NCI-H1417 (cell line): ENCODE measurements at places on chromosomes 11 and 22.

GRCh38 chr11:97979741-97980140 lies 1041.0 kb upstream of the CNTN5 start:
- no peak for DNase-seq

DNA sequence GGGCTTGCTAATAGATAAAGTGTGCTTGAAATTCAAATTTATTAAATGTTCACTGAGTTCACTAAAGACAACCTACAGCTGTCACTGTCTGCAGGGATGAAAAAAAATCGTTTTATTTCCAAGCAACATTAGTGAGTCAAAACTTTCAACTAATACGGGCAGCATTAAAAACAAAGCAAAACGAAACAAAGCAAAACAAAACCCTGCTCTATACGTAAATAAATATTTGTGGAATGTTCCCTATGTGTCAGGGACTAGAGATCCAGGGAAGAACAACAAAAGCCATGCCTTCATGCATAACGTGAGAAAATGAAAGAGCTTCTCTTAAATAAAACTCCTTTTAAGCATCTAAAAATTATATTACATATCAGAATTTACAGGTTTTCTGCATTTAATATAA lies 553 bp downstream of the NAALAD2 start:
- DNase-seq = no peak

GRCh38 chr11:19077965-19078364 lies 17.4 kb upstream of the MRGPRX2 start:
- DNase-seq = no peak

- DNase-seq = no peak
These were observed 17.9 kb downstream of the C1QTNF6 start for GRCh38 chr22:37169947-37170688.

DNA sequence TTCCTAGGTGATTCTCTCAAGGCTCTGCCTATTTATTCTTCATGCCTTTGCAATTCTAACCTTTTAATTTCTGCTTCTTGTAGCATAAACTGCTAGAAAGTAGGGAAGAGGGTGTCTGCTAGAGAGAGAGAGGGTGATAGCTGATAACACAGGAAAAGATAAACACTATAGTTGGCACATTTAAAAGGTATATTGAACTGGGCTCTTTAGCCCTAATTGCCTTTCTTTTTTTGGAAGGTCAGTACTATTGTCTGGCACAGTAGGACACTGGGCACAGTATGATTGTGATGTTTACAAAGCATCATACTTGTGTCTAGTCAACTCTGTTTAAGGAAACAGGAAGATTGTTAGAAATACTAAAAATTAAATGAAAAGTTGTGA lies 33.3 kb downstream of the TEAD1 start:
- DNase-seq = peak; percentile 88

DNA sequence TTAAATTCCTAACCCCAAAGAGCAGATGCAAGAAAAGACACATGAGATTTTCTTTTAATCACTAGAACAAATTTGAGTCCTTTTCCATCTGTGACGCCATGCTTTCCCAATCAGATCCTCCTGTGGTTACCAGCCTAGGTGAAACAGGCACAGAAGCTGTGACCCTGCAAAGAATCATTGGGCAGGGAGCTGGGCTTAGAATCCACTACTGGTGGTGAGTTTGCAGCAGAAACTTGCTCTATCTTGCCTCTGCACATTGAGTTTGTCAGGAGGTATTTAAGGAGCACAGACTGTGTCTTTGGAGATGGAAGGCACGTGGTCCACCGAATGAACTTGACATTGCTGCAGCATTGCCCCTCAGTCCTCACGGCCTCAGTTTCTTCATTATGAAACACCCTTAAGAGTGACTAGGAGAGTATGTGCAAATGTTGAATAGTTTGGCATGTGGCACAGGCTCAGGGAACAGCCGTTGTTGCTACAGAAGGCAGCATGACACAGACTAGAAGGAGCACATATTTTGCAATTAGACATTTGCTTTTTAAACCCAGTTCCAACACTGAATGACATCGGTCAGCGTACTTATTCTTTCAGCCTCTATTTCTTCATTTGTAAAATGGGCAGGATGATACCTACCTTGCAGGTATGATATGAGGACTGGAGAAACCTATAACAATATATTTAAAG lies 127.6 kb downstream of the DBX1 start:
- DNase-seq = no peak

- DNase-seq = no peak
These were observed 7.9 kb downstream of the NCAM1 start for GRCh38 chr11:112968941-112969713.

- no peak for DNase-seq
These were observed 69.1 kb upstream of the PARVG start for GRCh38 chr22:44111562-44112155.

GRCh38 chr22:33577862-33578411 lies 342.3 kb downstream of the LARGE1 start:
- peak; percentile 42 for DNase-seq

DNA sequence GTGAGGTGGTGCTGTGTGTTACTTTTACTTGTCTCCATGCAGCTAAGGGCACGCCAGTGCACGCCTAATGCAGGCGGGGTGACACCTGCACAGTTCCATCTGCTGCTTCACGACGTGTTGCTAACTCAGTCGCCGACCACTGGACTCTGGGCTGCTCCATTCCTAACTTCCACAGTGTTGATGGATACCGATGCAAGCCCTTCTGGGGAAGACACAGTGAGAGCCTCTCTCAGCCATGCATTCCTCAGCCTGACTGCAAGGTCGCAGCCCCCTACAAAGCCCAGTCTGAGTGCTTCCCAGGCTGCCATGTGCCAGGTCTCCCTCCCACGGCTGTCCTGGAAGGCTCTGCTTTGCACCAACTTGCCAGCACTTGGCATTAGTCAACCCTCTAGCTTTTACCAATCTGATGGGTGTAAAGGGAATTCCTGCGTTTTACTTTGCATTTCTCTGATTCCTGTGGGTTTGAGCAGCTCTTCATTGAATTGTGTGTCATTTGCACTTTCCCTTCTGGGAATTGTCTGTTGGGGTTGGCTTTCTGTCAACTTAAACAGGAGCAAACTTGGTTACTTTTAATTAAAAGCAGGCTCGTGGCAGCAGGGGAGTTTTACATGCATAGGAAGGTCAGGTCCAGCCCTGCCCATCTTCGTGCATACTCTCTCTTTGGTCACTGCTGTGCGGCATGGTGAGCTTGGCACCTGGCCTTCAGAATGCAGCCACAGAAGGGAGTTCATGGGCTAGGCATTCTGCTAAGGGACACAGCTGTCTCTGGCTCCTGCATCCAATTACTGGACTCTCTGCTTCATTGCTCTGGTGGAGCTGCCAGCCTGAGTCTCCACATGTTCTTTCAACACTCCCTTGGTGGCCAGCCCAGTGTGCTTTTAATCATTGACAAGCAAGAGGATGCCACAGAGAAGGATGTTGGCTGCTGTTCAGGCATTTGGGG lies 34.6 kb upstream of the SHANK2 start:
- DNase-seq = no peak

DNA sequence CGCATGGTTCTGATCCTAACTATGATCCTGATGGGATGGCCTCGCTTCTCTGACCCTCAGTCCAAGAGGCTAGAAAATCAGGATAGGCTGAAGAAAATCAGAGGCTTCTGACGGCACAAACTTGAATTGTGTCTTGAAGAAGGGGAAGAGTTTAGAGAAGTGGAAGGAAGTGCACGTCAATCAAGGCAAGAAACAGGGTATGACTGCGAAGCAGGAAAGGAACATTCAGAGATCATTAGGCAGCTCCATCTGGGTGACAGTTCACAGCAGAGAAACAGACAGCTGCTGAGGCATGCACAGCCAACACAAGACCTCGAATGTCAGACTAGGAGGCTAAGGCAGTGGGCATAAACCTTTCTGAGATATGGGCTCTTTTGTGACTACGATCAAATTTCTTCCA lies 29.3 kb downstream of the CLPB start:
- DNase-seq = no peak

GRCh38 chr11:28618416-28618815 lies 510.2 kb downstream of the METTL15 start:
- DNase-seq = no peak

DNA sequence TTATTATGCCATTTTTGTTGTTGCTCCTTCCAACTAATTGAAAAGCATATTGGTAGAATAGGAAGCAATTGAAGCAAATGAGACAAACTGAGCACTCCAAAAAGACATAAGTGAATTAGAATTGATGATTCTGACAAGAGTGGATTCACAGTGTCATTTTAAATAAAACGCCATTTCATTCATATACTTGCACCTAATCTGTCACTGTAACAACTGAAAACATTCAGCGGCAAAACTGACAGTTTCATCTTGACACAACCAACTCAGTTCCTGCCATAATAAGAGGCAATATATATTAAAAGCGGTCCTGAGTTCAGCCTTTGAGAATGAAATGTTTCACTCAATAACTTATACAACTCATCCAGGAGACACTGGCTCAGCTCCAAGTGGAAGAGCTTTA lies 306.8 kb downstream of the CNTN5 start:
- DNase-seq = no peak

- DNase-seq = peak; percentile 64
These were observed 197.0 kb downstream of the PGR start for GRCh38 chr11:100932474-100933100.

DNA sequence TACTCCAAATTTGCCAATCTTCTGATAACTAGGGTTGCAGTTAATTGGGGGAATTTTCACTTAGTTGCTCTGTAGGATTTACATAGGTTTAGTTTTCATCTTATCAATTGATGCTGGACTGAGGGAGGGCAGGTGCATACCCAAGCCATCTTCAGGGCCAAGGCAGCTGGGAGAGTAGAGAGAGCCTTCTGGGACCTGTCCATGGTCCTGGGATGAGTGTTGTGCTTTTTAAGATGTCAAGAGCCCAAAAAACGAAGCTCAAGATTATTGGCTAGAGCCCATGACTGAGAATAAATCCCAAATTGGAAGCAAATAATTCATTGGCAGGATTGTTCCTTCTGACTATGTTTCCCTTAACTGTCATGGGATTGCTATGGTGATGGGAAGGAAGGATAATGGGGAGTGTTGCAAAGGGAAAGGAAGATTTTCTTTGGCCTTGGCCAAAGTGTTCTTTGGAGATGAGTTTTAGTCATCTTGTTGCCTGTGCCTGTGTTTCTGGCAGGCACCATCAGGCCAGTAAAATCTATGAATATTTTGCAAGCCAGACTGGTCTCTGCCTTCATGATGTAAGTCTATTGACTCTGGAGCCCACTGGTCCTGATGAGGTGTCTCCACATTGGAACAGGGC lies 4.5 kb downstream of the SLC22A6 start:
- DNase-seq = no peak

GRCh38 chr11:70387564-70387963 lies 10.8 kb upstream of the CTTN start:
- DNase-seq = no peak

DNA sequence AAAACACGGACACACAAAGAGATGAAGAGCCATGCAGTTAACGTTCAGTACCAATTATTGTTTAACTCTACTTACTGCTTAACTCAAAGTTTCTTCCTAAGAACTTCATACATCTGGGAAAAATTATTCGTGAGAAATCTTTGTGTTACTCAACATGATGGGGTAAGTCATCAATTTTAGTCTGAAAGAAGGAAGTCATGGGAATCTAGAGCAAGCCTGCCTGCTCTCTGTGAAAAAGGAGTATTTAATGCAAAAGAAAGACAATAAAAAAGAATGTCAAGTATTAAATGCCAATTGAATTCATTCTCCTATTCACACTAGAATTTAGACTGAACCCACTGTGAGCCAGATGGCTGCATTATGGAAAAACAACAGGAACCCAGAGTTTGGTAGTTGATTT lies 16.0 kb downstream of the TMEM123 start:
- no peak for DNase-seq

GRCh38 chr22:24994070-24994763 lies 41.7 kb downstream of the KIAA1671 start:
- no peak for DNase-seq

DNA sequence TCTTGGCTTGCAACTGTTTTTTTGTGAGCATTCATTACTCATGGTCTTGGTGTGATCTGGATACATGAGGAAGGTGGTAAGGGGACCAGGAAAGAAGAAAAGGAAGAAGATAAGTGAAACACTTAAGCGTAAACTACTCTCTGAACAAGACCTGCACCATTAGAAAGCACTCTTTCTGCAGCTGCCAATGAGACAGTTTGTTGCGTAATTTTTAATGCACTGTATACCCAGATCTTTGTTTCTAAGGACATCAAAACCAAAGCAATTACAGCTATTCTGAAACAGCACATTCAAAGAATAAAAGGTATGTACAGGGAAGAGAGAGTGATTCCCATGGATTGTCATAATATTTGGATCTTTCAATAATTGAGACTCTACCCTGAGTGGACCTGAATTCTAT lies 147.4 kb downstream of the BLID start:
- no peak for DNase-seq

- no peak for DNase-seq
These were observed 54.8 kb downstream of the PAK1 start for GRCh38 chr11:77418971-77419597.

DNA sequence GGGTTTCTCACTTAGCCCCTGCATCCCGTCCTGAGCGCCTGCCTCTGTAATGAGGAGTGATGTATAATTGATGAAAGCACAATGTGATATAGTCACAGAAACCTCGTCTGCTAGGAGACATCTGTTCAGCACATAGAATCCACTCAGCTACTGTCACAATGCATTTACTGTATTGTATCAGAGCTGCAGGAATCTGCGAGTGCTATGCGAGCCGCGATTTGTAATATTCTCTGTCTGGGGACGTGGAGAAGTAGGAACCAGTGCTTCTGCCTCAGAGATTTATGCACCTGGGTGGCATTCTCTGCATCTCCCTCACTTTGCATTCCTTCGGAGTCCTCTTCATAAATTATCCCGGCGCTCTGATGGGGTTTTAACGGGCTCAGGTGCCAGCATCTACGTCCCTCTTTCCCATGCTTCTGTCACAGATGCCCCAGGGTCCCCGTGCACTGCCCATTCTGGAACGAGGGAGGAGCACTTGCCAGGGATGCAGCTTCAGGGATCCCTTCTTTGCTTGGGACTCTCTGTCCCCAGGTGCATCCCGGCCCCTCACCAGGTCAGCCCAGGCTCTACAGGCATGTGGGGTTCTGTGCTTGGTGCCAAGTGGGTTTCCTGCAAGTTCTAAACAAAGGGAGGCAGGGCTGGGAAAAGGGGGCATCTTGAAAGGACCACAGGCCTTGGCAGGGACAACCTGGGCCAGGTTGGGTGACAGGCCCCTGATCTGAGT lies 205.5 kb downstream of the DSCAML1 start:
- DNase-seq = no peak

GRCh38 chr11:61325649-61326414 lies 7.1 kb downstream of the DDB1 start:
- no peak for DNase-seq

- DNase-seq = no peak
These were observed 67.0 kb upstream of the TBCEL start for GRCh38 chr11:120956710-120957495.

DNA sequence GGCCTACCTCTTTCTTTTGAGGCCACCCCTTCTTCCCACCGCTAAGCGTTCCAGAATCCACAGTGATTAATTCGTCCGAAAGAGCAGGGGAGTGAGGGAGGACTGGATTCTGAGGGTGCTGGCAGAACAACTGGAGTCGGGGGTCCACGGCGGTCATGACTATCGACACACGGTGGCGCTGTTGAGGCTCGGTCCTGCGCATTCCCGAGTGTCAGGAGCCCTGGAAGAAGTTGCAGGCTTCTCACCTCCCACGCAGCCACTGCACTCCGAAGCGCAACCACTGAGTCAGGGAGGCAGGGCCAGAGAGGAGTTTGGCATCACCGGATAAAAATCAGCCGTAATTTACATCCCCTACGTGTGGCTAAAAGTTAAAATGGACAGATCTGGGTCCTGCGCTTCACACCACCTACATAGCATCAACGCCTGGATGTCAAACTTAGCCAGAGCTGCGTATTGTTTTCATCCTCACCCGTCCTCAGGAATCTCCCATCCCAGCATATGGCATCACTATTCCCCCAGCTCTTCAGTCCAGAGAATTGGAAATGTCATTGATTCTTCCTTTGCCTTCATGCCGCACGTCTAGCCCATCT lies 10.7 kb upstream of the CTSF start:
- peak; percentile 22 for DNase-seq
